ENCODE measurements at places on chromosomes 7 and 10.

DNA sequence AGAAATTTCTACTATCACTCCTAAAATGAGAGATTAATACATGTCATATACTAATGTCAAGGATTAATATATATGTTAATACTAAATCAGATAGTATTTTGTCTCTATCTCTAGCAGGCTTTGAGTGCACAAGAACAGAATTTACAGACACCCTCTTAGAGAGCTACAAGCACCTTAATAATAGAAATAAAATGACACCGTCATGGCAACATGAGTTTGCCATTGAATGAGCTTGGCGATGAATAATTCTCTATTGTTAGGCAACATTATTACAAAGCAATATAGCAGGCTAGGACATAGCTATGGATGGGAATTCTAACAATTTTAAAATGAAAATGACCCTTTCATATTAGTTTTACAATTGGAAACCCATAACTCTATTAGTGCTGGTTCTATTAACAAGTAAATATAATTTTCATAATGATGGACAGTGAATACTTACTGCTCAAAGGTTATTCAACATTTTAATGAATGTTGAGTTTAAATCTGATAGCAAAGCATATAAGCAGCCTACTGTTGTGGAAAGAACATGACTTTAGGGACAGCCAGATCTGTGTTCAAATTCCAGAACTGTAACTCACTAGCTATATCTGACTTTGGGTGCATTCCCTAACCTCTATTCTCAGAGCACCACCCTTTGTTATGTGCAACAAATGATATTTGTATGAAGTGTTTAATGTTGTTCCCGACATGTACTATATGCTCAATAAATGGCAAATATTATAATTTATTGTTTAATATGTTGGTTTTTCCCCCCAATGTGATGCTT is 184.5 kb upstream of the DKK1 start:
- DNase-seq: no peak

DNA sequence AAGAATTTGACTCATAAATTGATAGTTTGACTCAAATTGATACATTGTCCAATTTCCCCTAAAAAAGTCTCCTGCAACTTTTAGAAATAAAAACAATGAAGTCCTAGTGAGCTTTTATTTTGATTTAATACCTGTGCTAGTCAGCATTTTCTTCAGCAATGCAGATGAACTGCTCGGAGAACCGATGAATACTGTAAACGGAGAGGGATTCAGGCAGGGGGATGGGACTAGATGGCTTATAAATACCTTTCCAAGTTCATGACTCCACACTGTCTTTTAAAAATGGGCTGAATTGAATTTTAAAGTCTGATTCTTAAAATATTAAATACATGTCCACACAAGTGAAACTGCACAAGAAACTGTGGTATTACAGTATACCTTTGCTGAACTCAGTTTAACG is 12.7 kb downstream of the EEPD1 start:
- DNase-seq: no peak

DNA sequence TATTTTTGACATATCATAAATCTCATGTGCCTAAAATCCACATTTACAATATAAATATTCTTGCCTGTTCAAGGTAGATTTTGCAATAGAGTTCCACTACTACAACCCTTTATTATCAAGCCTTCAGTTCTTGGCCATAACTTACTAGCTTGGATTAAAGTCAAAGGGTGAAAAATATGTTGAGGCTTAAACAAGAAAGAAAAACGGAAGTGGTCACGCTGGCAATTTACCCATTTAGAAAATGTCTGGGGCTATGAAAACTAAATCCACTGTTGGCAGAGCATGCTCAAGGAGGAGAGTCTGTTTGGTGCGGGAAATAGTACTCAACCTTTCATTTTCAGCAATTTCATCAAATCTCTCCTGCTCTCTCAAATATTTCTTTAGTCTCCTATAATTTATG is 209.8 kb upstream of the RHOBTB1 start:
- peak; percentile 56 for DNase-seq

- peak; percentile 22 for DNase-seq
Measured at GRCh38 chr7:111145472-111145871, 54.5 kb downstream of the LRRN3 start.

DNA sequence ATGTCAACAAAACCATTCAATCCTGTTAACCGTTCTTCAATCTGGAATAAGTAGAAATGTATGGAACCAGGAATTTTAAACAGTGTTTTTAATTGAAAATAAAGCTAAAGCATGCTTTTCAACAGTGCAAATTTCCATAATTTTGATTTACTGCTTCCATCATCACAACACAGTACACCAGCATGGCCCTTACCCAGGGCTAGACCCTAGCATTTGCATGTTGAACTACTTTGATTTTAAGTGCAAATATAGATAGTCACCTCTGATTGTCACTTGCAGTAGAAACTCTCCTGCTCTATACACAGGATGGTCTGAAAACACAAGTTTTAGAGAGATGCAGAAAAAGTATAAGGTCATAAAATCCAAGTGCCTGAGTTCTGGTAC is 12.1 kb downstream of the SKIDA1 start:
- DNase-seq: no peak

DNA sequence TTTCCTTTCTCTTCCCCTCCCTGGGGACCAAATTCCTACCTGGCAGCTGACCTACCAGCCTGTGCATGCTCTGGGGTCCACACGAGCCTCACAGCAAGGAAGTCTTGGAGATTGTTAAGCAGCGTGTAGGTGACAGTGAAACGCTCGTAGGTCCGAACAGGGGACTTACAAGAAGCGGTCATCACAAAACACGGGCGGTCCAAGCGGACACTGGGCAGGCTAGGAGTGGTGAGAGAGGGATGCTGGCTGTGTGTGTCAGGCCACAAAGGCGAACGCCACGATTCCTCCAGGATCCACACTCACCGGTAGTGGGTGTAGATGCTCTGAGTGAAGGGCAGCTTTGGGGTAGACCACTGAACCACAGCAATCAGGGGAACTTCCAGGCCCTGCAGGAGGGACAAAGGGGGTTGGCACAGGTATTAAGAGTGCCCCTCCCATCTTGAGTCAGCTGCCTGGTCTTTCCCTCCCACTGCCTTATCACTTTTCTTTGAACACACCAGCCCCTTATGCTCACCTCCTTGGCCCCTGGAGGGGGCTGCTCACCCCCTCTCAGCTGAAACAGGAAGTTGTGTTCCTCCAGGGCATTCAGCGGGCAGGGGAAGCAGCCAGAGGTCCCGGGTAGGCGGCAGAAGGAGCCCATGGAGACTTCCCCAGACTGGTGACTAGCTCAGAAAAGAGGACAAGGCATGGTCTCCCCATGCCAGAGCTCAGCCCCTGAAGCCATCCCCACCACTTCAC is 2.0 kb downstream of the TRAPPC14 start:
- no peak for DNase-seq

DNA sequence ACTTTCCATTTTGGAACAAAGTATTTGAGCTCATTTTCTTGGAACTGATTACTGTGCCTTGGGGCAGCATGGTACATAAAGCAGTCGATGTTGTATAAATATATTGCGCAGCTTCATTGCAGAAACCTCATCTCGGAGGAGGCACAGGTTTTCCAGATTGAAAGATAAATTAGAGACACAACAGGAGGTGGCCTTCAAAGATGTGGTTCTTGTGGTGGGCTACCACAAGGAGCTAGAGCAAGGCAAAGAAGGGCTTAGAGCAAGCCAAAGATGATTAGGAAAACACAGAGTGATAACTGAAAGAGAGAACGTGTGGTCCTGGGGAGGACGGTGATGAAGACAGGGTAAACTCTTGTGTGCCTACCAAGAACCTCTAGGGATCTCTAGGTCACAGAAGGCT is 169.1 kb upstream of the TNS3 start:
- DNase-seq: no peak

GRCh38 chr10:89301232-89301631 is 614 bp upstream of the IFIT2 start:
- peak; percentile 53 for DNase-seq

DNA sequence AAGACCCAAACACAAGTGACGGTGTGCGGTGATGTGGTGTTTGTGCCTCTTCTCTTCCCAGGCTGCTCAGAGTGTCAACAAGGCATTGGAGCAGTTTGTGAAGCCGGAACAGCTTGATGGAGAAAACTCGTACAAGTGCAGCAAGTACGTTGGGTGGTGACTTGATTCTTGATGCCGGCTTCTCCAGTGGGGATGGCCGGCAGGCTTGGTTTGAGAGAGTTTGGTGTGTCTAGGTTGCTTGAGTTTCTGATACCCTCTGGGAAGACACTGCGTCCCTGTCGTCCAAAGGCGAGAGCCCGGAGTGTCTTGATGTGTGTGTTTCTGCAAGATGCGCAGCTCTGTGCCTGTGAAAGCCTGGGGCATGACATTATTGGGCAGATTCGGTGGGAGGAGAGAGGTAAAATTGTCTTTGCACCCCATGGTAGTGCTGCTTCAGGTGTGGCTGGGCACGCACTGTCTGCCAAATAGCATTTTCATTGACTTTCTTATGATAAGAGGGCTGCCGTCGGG is 111.8 kb downstream of the ANKRD61 start:
- no peak for DNase-seq

DNA sequence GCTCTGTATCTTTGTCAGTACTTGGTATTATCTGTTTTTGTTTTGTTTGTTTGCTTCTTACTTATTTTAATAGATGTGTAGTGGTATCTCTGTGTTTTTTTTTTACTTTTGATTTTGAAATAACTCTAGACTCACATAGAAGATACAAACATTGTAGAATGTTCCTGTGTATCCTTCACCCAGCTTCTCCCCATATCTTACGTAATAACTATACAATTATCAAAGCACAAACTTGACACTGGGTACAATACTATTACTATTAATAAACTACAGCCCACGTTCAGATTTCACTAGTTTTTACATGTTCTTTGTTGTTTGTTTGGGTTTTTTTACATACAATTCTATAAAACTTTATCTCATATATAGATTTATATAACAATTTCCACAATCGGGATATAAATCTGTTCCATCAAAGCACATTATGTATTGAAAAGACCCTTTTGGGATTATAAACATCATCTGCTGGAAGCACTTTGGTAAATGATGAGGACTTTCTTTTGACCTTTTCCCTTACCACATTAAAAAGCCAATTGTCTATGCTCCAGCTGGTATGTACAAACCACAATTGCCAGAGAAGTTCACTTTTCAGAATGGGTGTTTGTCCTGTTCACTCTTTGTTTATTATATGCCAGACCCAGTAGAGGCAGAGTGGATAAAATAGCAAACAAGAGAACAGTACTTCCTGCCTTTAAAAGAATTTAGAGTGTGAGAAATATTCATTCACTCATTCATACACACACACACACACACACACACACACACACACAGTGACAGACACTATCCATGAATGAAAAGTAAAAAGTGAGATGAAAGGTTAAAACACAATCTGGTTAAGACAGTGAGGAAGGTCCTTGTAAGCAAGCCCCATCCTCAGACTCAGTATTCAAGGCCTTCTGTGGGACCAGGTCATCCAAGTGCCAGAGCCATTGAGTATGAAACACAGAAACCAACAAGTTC is 113.0 kb downstream of the SGMS1 start:
- peak; percentile 24 for DNase-seq

- DNase-seq: no peak
Measured at GRCh38 chr7:4215176-4215720, 466.8 kb upstream of the FOXK1 start.

DNA sequence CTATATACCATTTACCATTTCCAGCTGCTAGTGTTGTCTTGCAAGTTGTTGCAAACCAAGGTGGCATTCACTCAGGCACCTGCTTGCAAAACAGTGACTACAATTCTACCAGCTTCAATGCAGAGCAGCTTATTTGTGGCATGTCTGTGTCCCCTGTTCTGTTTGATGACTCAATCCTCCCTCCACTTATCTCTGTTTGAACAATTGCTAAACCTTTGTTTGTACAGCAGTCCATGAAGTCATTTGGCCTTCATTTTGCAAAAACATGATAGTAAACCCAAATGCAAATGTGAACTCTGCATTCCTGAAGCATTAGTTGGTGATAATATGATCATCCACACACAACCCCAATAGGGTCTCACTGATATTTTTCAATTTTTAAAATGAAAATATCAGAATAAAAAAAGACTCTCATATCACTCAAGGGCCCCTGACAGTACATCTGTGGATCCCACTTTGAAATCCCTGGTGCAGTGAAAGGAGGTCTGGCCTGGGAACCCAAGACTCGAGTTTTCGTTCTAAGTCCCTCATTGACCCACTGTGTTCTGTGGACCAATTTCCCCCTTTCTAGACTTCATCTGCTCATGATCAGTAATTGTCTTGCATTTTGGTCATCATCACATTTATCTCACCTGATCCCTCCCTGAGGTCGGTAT is 425.4 kb downstream of the RPS24 start:
- peak; percentile 52 for DNase-seq

DNA sequence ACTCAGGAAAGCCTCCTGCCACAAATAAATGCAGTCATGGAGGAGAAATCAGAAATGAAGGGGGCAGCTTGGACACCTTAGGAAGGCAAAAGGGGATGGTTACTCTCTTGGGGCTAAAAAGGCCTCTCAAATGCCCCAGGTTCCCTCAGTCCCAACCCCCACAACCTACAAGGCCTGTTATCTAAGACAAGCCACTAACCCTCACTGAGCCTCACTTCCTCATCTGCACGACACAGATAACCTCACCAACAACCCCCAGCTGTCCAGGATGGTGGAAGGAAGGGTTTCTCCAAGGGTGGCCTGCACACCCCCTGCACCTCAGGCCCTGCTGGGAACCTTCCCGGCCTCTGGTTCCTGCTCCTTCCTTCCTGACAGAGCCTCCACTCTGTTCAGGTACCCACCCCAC is 29.2 kb downstream of the SORBS1 start:
- DNase-seq: no peak

GRCh38 chr10:85557077-85557476 is 809.5 kb downstream of the GRID1 start:
- peak; percentile 2 for DNase-seq

GRCh38 chr10:15478429-15478828 is 107.3 kb upstream of the FAM171A1 start:
- no peak for DNase-seq

DNA sequence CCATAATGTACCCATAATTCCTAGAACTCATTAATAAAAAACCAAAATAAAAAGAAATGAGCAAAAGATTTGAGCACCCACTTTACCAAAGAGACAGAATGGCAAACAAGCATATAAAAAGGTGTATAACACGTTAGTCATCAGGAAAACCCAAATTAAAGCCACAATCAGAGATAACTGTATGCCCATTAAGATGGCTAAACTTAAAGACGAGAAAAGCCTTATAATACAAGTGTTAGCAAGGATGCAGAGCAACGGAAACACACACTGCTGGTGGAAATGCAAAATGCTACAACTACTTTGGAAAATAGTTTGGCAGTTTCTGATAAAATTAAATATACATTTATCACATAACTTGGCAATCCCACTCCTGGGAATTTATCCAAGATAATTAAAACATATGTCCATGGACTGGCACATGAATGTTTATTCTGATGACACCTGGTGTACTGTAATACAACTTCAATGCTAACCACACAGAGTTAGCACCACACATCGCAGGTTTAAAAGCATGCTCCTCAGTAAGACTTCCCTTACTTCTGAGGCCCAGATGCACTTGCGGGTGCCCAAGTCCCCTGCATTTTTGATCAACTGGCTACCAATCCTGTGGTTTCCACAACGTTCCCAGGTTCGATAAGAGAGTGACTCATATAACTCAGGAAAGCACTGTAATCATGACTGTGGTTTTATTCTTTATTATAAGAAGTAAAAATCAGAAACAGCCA is 158.6 kb downstream of the SNX13 start:
- DNase-seq: peak; percentile 75
